Lung microvascular endothelial cell (primary cell): ENCODE measurements at places on chromosomes 6 and 20. TPM values are rescaled to one million over a fixed set of nuclear protein-coding genes. Genes with fewer than 3 reads are reported as not detected.
A peak's percentile ranks its signal among the peaks of the same experiment; 100 is the strongest.

Gene TRIM31
- total RNA-seq = not detected in 2 replicates

Gene ADGRF4
- total RNA-seq = not detected in 2 replicates

Gene DYNLT2
- total RNA-seq = 0.22 and 0.60 TPM in 2 replicates

Gene ABRACL
- 3.6 and 38.1 TPM in 2 replicates for total RNA-seq

Gene TTBK1
- under 0.01 TPM in 1 of 2 replicates, not detected in the other for total RNA-seq

Gene HLA-DOB
- total RNA-seq = 0.22 TPM in 1 of 2 replicates, not detected in the other

Gene PTK7
- 17.2 and 26.8 TPM in 2 replicates for total RNA-seq

Gene RIOK1
- 11.8 and 25.2 TPM in 2 replicates for total RNA-seq

Gene WFDC12
- not detected in 2 replicates for total RNA-seq

Gene CD40
- total RNA-seq = 2.2 and 18.1 TPM in 2 replicates

Gene AGER
- 0.22 and 0.60 TPM in 2 replicates for total RNA-seq

- DNase-seq = peak; percentile 53
Measured at GRCh38 chr6:35230950-35231349, 17.2 kb downstream of the SCUBE3 start.

GRCh38 chr6:134466771-134467525 lies 149.0 kb upstream of the SGK1 start:
- DNase-seq = peak; percentile 49

- no peak for DNase-seq
Measured at GRCh38 chr6:70180183-70180900, 122.5 kb downstream of the COL9A1 start.

DNA sequence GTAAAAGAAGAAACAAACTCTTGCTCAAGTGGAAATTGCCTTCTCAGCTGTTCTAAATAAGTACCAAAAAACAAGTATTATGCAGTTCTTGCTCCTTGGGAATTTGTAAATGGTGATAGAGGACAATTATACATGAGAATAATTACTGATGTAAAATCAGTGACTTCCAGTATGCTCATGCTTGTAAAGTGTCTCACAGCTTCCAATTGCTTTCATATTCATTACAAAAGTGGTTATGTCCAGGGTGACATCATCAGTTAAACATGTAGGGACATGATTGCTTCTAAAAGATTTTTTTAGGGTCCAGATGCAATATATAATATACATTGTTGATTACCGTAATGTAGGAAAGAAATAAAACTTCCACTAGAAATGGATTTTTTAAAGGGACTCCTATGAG lies 122.8 kb upstream of the B3GAT2 start:
- DNase-seq = no peak

- peak; percentile 38 for DNase-seq
Measured at GRCh38 chr6:95593025-95593424, 15.7 kb downstream of the MANEA start.

DNA sequence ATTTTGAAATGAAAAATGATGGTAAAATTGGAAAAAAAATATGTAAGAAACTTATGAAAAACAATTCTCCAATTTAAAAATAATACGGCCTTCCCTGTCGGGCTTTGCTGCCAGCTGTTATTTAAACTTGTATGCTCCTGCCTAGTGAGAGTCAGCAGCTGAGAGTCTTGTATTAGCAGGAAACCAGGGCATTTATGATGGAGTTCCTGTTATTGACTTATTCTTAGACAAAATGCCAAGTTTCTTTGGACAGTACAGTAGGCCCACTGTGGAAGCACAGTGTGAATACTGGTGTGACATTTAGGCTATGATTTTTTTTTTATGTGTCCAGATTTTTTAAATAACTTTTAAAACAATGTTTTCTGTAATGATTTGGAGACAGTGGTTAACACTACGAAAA lies 42.1 kb downstream of the GMDS start:
- peak; percentile 93 for DNase-seq

- no peak for DNase-seq
Measured at GRCh38 chr6:41821266-41821665, 33.8 kb downstream of the TOMM6 start.

- DNase-seq = no peak
Measured at GRCh38 chr6:117506907-117507306, 24.4 kb downstream of the DCBLD1 start.

DNA sequence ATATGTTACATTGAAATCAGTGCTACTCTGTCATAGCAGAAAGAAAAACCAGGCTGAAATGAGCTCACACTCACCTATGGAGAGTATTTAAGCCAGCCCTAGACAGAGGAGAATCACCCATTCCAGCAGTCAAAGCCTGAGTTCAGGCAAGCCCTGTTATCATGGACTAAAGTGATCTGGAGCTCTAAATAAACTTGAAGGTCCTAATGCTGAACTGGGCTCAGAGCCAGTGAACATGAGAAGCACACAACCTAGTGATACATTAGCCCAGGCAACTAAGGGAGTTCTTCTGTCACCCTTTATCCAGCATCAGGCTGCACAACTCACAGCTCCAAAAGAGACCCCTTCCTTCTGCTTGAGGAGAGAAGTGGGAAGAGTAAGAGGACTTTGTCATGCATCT lies 425.0 kb downstream of the COL12A1 start:
- no peak for DNase-seq

DNA sequence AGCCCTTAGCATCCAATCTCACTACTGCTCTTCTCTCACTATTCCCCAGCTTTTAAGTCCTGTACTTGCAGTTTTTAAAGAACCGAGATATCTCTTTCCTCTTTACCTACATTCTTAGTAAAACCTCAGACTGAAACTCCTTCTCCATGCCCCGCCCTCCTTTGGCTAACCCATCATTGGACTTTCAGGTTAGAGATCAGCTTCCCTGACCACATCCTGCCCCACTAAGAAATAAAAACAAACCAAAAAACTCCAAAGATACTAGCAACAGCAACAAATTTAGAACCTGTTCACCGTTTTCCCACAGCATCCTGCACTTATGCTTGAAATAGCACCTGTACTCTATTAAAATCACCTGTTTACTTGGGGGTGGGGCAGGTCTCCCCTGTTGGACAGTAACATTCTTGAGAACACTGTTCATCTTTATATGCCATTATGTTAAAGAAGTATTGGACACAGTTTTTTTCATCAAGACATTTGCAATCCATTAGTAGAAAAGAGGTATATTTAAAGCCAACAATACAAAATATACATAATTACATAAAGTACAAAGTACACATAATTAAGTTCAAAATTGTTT lies 16.3 kb upstream of the SMAP1 start:
- DNase-seq = no peak

- DNase-seq = peak; percentile 86
Measured at GRCh38 chr20:63628246-63628975, 1.5 kb upstream of the GMEB2 start.

- DNase-seq = no peak
Measured at GRCh38 chr6:112141707-112142106, 54.3 kb downstream of the FAM229B start.

DNA sequence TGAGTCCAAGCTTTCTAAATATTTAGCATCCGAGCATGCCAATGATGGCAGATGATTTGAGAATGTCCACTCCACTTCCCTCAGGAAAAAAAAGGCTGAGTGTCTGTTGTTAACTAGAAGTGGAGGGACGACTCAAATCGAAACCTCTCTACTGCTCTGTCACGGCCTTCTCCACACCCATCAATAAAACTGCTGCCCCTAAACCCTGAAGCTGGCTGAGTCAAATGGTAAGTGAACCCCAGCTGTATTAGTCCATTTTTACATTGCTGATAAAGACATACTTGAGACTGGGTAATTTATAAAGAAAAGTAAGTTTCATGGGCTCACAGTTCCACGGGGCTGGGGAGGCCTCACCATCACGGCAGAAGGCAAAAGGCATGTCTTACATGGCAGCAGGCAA lies 707.0 kb downstream of the QKI start:
- no peak for DNase-seq

DNA sequence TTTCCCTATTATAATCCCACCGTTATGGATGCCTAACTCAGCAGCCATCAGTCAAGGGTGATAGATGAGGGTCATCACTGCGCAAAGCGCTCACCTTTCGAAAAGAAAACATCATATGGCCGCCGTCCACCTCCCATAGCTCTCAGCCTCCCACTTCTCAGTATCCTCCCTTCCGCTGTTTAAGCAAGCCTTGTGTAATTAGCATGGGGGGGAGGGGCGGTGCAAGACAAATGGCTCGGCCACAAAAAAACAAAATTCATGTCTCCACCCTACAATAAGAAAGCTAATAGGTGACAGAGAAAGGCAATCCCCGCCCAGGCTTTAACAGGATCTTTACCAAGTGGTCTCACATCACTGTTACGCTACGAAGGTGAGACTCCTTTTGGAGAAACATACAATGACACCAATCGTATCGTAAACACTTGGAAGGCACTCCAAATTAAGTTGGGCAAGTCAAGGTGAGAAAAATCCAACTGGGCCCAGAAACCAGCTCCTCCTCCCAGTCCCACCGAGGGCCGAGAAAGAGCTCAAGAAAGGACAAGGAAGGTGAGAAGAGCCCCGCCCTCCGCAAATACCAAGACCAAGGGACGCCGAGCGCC lies 645 bp downstream of the DDX39B start:
- peak; percentile 45 for DNase-seq

DNA sequence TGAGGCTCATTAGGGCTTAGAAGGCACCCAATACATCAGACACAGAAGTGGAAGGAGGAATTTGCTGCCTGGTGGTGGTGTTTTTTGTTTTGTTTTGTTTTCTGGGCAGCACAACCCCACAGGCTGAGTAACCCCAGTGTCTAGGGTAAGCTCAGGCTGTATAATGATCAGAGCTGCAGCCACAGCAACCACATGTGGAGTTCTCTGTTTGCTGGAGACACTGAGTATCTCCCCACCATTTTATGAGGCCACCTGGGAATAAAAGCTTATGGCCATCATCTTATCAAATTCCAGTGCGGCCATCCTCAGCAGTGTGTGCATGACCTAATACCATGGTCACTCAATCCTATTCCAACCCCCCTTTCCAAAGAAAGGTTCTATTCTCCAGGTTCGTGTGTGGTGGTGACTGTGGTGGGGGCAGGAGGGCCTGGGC lies 3.4 kb upstream of the DLL1 start:
- DNase-seq = no peak

DNA sequence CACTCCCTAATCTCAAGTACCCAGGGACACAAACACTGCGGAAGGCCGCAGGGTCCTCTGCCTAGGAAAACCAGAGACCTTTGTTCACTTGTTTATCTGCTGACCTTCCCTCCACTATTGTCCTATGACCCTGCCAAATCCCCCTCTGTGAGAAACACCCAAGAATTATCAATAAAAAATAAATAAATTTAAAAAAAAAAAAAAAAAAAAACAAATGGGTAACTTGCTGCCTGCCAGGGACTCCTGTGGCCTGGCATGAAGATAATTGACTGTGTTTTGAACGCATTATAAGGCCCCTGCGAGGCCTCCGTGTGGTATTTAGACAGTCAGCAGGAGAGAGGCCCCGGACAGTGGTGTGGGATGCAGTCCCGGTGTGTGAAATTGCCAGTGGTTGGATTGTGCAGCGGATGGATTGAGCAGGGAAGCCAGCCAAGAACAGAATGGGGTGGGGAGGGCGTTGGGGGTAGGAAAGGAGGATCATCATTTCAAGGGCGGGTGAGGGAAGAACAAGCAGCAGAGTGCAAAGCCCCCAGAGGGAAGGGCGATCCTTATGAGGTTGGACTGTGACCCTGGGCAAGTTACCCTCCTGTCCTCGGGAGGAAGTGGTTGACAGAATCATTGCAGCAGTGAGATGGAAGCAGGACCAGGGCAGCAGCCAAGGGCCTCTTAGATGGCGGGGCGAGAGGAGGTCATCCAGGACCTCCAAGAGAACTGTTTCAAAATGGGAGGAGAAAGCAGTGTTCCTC lies 43.3 kb downstream of the PPARD start:
- DNase-seq = no peak

GRCh38 chr6:137102851-137103492 lies 58.2 kb upstream of the IL20RA start:
- DNase-seq = no peak

DNA sequence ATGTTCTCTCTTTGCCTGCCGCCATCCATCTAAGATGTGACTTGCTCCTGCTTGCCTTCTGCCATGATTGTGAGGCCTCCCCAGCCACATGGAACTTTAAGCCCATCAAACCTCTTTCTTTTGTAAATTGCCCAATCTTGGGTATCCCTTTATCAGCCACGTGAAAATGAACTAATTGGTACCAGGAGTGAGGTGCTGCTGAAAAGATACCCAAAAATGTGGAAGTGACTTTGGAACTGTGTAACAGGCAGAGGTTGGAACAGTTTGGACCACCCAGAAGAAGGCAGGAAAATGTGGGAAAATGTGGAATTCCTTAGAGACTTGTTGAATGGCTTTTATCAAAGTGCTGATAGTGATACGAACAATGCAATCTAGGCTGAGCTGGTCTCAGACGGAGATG lies 694.9 kb downstream of the FRK start:
- no peak for DNase-seq

DNA sequence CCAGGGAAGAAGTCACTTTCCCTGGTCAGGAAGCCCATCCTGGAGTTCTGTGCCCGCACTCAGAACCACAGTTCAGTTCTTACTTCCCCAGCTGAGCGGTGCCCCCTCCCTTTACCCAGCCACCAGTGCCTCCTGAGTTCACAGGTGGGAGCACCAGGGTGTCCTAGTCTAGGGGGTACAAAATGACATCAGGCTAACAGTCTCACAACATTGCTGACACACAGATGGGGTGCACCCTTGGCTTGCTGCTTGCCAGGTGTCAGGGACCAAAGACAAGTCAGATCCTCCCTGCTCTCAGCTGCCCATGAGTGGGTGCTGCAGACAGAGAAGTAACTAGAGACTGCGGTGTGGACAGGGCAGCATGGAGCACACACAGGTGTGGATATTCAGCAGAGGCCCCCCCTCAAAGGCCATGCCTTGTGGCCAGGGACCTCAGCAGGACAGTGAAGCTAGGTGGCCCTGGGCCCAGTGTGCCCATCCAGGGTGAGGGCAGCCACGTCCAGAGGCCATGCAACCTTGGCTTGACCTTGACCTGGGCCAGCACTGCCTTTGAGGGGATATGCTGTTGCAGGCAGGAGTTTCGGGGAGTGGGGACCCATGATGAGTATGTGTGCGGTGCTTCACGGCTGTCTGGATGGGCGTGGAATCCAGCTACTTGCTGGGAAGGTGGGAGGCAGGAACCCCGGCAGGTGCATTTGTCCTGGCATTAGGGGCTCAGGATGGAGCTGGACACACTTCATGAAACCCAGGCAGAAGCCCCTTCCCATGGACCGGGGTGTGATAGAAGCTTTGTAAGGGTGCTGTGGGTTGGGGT lies 110.4 kb upstream of the FRMD1 start:
- DNase-seq = no peak

GRCh38 chr6:118897386-118897785 lies 3.4 kb downstream of the ASF1A start:
- DNase-seq = no peak

DNA sequence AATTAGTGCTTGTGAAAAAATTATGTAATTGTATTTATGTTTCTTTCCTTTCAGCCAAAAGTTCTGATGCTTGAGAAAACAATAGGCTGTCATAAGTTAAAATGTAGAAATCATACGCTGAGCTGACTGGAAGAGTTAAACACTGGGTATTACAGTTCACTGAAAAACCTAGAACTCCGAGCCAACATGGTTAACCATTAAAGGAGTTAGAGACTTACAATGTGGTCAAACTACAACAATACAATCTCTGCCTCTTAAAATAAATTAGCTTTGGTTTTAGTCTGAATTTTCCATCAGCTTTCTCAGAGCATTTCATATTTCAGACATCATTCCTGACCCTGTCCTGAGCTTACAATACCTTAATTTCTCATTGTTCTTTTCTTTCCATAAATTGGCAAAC lies 91.0 kb downstream of the COL12A1 start:
- no peak for DNase-seq
